ENCODE measurements at places on chromosomes 6 and 20.

- DNase-seq: no peak
Measured at GRCh38 chr6:11260249-11261038, 28.0 kb upstream of the NEDD9 start.

DNA sequence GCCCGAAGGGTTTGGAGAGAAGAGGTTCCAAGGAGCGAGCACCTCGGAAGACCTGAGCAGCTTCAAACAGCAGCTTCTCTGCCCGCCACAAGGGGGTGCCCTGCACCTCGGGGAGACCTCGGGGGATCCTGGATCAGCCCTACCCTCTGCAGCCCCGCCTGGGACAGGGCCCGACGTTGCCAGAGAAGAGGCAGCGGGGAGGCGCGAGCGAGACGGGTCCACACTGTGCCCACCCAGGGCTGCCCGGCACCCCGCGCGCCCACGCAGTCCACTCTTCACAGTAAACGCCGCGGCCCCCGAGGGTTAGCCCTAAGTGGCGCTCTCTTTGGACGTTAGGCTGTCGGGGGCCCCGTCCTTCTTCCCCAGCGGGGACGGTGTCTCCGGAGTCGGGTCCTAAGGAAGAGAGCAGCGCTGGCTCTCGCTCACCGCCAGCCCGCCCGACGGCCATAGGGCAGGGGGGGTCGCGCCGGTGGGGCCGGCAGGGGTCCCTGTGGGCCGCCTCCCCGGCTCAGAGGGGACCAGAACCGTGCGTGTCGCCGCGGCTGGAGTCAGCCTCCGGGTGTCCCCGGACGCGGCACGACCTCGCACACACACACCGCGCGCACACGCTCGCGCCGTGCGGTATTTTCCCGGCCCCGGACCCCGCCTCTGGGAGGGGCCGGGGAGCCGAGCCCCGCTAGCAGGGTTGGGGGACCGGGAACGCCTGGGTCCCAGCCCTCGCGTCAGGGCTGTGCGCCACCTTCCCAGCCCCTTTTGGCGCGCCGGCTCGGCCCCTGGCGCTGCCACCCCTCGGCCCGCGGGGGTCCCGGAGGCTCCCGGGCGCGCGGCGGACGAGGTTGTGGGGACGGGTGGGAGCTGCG is 929 bp downstream of the CDH22 start:
- peak; percentile 80 for DNase-seq

- DNase-seq: no peak
Measured at GRCh38 chr6:39204160-39204495, 25.1 kb downstream of the KCNK5 start.

- no peak for DNase-seq
Measured at GRCh38 chr6:157841211-157841840, 18.3 kb downstream of the SNX9 start.

- no peak for DNase-seq
Measured at GRCh38 chr6:71929047-71929446, 42.7 kb downstream of the RIMS1 start.

GRCh38 chr20:1255675-1256074 is 10.4 kb upstream of the SNPH start:
- no peak for DNase-seq

- DNase-seq: no peak
Measured at GRCh38 chr6:150576651-150577226, 22.9 kb upstream of the PLEKHG1 start.

DNA sequence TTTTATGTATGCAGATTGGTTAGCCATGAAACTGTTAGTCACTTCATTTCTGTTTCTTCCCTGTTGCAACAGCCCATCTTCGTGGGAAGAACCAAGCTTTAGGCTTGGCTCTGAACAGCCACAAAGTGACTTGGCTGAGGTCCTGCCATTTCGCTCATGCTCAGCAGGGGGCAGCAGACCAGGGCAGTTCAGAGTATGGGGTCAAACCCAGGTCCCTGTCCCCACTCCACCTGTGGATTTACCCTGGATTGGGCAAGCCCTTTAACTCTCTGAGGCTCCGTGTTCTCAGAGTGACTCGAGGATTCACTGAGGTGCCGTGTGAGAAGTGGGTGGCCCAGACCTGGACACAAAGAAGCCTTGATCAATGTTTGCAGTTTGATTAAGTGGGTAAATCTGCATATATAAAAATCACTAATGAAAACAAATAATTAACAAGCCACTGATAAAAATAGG is 19.8 kb upstream of the MAP1LC3A start:
- peak; percentile 52 for DNase-seq

- DNase-seq: no peak
Measured at GRCh38 chr6:135680964-135681913, 170.3 kb upstream of the PDE7B start.

DNA sequence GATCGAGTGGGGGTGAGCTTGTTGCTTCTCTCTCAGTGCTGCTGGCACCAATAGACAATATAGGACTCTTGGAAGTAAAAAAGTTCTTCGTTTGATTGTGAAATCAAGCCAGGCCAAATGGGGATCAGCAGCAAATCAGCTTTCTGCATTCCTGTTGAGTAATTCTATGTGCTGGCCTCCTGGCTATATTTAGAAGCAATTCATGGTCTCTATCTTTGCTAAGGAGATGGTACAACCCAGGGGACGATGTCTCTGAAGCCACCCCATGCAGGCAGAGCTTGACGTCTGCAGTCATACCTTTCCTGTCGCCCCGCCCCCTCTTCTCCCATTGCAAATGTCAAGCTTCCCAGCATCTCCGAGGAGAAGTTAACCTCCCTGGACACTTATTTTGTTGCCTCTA is 199.1 kb downstream of the SCP2D1 start:
- no peak for DNase-seq

GRCh38 chr6:14880052-14880451 is 365.8 kb upstream of the JARID2 start:
- DNase-seq: peak; percentile 48
